ENCODE measurements at places on chromosomes 1 and 21. TPM values are rescaled to one million over a fixed set of nuclear protein-coding genes. Genes with fewer than 3 reads are reported as not detected.

The HCRTR1 gene
- not detected for total RNA-seq

The OR14K1 gene
- total RNA-seq, result not detected

The MAP3K21 gene
- total RNA-seq, result 1.4 TPM

The RSPH1 gene
- total RNA-seq, result 0.10 TPM

The C1orf116 gene
- 3.6 TPM for total RNA-seq

Measured in tongue (tissue), 3 donors.